Dermis microvascular lymphatic vessel endothelial cell (primary cell): ENCODE measurements at places on chromosomes 6 and 20. TPM values are rescaled to one million over a fixed set of nuclear protein-coding genes. Genes with fewer than 3 reads are reported as not detected.

The TBXT gene
- not detected in 2 replicates for total RNA-seq

The PHACTR1 gene
- 1.0 and 1.1 TPM in 2 replicates for total RNA-seq

DNA sequence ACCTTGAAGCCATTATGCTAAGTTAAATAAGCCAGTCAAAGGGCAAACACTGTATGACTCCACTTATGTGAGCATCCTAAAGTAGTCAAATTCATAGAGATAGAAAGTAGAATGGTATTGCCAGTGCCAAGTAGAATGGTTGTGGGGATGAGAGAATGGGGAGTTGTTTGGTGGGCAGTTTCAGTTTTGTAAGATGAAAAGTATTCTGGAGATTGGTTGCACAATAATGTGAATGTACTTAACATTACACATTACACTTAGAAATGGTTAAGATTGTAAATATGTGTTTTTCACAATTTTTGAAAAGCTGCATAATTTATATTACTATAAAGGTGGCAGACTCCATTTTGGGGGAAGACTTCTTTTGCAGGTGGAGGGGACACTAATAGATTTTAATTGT is 51.3 kb upstream of the CARMIL1 start:
- DNase-seq, result no peak

The OR2B2 gene
- not detected in 2 replicates for total RNA-seq

GRCh38 chr6:45982280-45983036 is 33.2 kb downstream of the CLIC5 start:
- no peak for DNase-seq

The KCNK16 gene
- not detected in 2 replicates for total RNA-seq

The KCNQ5 gene
- under 0.01 TPM in 1 of 2 replicates, not detected in the other for total RNA-seq
